ENCODE measurements at places on chromosomes 5 and 9.

DNA sequence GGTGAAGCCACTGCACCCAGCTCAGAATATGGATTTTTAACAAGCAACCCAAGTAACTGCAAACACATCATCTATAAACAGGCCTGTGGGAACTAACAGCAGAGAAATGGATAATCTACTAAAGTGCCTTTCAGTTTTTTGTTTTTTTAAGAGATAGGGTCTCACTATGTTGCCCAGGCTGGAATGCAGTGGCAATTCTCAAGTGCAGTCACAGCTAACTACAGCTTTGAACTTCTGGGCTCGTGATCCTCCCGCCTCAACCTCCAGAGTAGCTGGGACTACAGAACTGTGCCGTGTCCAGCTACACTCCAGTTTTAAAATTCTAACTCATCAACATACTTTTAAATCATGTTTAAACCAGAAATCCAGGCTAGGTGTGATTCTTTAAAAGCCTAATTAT lies 11.9 kb downstream of the TUT7 start:
- no peak for DNase-seq

GRCh38 chr5:79729679-79730078 lies 40.0 kb downstream of the CMYA5 start:
- no peak for DNase-seq

DNA sequence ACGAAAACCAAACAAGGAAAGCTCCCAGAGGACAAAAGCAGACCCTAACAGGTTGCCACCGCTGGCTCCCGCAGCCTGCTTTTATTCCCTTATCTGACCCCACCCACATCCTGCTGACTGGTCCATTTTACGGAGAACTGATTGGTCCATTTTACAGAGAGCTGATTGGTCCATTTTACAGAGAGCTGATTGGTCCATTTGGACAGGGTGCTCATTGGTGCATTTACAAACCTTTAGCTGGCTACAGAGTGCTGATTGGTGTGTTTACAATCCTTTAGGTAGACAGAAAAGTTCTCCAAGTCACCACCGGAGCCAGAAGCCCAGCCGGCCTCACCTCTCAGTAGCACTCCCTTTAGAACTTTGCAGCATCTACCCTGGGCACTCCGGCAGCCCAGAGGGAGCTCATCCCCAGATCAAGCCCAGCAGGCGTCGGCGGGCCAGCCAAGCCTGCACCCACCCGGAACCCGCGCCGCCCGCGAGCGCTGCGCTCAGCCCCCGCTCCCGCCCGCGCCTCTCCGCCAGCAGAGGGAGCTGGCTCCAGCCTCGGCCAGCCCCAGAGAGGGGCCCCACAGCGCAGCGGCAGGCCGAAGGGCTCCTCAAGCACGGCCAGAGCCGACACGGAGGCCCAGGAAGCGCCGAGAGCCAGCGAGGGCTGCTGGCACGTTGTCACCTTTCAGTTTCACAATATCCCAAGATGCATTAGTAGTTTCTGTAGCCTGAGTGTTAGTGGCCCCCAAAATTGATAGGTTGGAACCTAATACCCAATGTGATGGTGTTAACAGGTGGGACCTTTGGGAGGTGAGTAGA lies 35.3 kb upstream of the CLPTM1L start:
- peak; percentile 55 for DNase-seq

- no peak for DNase-seq
These were observed 931 bp downstream of the FAM219A start for GRCh38 chr9:34457266-34458012.

DNA sequence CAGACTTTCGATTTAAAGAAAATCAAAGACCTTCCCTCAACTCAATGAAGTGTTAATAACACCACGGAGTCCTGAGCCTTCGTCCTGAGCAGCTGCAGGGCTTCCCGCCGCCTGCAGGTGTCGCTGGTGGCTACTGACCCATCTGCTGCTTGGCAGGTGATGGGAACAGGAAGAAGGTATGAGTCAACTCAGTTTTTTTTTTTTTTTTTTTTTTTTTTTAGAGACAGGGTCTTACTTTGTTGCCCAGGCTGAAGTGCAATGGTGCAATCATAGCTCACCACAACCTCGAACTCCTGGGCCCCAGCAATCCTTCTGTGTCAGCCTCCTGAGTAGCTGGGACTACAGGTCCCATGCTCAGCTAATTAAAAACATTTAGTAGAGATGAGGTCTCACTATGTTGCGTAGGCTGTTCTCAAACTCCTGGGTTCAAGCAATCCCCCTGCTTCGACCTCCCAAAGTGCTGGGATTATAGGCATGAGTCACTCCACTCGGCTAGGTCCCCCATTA lies 185.7 kb upstream of the IL12B start:
- peak; percentile 68 for DNase-seq

DNA sequence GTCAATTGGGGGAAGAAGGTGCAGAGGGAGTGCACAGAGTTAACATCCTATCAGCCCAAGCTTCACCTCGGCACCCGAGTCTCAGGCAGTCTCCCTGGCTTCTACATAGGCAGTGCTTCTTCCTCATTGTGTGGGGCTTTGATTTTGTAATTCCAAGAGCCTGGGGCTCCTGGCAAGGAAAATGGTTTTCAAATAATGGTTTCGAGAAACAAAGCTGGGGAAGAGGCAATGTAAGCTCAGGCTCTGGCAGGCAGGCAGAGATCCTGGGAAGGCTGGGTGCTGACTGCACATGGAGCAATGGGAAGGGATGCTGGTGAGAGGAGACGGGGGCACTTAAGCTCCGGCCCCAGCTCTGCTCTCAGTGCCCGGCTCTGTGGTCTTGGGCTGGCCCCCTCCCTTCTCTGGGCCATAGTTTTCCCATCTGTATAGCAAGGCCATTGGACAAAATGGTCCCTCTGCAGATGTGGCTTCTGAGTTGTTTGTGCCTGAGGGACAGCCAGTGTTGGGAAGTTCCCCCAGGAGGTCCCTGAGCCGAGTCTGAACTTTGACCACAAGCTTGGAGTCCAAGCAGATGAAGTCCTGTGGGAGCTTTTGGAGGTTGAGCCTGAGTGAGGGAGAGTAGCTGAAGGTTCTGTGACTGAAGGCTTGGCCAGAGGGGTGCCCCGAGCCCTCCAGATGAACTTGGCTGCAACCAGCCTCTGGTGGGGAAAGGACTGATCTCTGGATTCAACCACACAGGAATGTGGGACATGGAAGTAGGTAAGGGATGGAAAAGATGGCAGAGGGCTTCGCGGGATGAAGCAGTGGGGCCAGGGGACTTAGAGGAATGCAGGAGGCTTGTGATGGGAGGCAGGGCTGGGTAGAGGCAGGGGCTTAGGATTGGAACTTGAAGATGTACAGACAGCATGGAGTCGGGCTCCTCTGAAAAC lies 28.5 kb upstream of the IL17B start:
- DNase-seq = no peak

GRCh38 chr5:175246889-175247520 lies 197.0 kb downstream of the DRD1 start:
- DNase-seq = no peak

- DNase-seq = peak; percentile 78
These were observed at the start of gene ANKRD18A for GRCh38 chr9:38620483-38621433. Gene ANKRD18A (minus strand): TSS chr9:38620596. CDS start chr9:38620285, 311 bp downstream.

DNA sequence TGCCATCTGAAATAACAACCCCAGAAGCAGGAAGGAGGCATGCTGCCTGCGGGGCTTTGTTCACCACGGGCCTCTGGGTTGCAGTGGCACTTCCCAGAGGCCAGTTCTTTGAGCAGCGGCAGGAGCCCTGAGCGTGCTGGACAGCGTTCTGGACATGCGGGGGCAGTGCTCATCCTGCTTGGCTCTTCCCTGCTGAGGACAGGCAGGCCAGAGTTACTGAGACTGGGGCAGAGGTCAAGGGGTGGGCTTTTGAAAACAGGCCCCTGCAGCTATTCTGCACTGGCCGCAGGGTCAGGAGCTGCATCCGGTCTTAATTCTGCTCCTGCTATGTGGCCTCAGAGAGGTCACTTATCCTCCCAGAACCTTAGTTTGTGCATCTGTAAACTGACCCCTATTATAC lies 258.6 kb downstream of the FSTL4 start:
- no peak for DNase-seq

DNA sequence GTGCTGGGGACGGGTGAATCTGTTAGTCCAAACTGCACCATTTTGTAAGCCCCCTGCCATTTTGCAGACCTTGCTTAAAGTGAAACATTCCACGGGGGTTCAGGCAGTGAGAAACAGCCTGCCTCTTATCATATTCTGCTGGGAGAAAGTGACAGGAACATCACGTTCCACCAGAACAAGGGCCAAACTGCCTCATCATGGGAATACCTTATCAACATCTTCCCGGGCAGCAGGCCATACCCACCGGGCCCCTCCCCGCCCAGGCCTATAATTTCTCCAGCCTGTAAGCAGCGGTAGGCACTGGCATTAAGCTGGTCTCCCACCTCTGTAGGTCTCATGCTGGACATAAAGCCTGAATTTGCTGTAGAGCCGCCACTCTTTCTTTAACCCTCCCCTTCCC lies 1.5 kb upstream of the CFAP77 start:
- DNase-seq = no peak

- DNase-seq = no peak
These were observed 68.8 kb upstream of the NTRK2 start for GRCh38 chr9:84600739-84601138.

GRCh38 chr9:37623267-37623666 lies 27.5 kb upstream of the FRMPD1 start:
- no peak for DNase-seq

GRCh38 chr5:32446630-32447029 lies 2.1 kb upstream of the ZFR start:
- DNase-seq = no peak

DNA sequence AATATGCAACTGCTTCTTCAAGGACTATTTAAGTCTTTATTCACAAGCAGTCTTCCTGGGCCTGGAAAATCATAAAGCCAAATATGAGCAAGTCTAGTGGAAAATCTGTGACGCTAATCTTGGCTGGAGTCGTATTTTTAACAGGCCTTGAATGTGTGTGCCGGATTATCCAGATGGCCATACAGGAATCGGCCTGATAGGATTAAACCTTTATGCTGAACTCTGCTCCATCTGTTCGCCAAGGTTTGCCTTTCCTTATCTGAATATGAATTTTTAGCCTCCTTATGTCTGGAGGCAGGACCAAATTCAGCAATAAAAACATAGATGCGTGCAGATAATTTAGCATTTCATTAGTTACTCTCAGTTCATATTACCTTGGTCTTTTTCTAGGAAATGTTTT lies 294.5 kb downstream of the EBF1 start:
- no peak for DNase-seq

DNA sequence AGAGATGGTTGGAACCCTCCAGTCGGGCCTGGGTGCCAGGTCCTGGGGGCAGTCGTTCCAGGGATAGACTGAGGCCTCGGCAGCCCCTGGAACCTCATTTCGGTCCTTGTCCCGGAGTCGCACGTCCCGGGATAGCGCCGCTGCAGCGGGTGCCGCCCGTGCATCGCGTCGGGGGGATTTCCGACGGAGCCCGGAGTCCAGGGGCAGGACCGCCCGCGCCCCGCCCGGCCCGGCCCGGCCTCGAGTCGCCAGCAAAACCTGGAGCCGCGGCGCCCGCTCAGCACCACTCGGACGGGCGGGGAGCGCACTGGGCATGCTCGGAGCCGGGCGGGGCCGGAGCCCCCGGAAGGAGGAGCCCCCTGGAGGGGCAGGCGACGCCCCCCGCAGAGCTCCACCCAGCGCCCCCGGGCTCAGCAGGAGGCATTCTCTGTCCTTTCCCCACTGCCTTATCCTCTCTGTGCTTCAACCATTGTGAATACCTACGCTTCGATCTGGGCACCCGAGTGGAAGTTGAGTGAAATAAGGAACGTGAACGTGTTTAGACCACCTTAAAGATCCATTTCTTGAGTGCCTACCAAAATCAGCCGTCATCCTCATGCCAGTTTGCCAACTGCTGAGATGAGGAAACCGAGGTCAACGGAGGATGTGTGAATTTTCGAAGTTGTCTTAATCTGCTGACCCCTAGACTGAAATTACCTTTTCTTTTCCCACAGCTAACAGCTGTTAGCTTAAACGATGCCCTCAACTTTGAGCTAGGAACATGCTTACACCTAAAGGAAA lies 1.7 kb upstream of the PTPN3 start:
- no peak for DNase-seq

- no peak for DNase-seq
These were observed 73.5 kb upstream of the PTGER4 start for GRCh38 chr5:40606077-40606765.

- DNase-seq = no peak
These were observed 48.4 kb upstream of the SRFBP1 start for GRCh38 chr5:121913418-121913817.

DNA sequence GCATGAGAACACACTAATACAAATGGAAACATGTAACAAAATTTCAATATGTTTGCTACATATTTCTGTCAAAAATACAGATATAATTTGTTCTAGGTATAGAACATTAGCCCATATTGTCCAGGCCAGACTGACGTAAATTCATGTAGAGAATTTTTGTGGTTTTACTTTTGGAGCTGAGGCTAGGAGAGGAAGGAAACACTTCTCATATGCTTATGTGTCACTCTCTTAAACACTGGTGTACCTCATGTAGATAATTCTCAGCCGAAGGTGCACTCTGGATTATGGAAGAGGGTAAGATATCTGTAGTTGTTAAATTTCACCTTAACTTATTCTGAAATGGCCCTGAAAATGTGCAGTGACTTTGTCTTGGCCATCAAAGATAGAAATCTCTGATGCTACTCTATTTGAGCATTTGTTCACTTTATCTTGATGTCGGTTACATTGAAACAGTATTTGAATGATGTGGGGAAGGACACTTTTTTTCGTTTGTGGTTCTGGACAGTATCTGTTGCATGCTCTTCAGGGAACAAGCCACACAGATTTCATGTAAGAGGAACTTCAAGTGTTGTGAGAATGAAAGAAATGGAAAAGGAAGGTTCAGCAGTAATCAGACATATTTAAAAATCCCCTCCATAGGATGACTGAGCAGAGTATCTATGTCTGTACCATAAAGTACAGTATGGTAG lies 202.7 kb downstream of the SPATA31D1 start:
- DNase-seq = no peak

DNA sequence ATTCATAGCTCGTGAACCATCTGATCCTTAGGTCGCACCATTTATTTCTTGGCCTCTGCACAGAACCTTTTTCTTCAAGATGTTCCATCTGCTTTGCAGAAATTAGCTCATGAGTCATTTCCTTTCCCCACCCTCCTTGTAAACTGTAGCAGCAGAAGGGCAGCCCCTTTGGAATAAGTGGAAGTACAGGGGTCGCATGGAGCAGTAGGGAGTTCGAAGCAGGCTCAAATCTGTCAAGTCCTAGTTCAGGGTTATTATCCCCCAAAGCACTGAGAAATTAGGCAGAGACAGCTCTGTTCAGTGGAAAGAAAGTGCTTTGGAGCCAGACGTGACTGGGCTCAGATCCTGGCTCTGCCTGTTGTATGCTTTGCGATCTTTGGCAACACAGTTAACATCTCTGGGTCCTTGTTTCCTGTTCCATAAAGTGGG lies 84.2 kb downstream of the SGCD start:
- no peak for DNase-seq
